ENCODE measurements at places on chromosomes 12 and 14.
A peak's percentile ranks its signal among the peaks of the same experiment; 100 is the strongest.

GRCh38 chr14:101582294-101582693 is 21.0 kb downstream of the DIO3 start:
- DNase-seq: no peak

DNA sequence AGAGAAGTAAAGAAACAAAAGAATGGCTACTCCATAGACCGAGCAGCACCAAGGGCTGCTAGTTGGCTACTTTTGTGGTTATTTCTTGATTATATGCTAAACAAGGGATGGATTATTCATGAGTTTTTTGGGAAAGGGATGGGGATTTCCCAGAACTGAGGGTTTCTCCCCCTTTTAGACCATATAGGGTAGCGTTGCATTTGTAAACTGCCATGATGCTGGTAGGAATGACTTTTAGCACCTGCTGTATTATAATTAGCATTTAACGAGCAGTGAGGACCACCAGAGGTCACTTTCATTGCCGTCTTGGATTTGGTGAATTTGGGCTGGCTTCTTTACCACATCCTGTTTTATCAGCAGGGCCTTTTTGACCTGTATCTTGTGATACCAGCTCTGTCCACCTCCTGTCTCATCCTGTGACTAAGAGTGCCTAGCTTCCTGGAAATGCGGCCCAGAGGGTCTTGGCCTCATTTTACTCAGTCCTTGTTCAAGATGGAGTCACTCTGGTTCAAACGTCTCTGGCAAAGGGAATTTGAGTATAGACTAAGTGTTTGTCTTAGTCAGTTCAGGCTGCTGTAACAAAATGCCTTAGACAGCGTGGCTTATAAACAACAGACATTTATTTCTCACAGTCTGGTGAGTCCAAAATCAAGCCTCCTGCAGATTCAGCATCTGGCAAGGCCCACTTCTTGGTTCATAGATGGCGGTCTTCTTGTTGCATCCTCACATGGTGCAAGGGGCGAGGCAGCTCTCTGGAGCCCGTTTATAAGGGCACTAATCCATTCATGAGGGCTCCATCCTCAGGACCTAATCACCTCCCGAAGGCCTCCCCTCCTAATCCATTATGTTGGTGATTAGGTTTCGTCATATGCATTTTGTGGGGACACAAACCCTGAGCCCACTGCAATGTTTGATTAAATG is 348.3 kb upstream of the SFSWAP start:
- no peak for DNase-seq

DNA sequence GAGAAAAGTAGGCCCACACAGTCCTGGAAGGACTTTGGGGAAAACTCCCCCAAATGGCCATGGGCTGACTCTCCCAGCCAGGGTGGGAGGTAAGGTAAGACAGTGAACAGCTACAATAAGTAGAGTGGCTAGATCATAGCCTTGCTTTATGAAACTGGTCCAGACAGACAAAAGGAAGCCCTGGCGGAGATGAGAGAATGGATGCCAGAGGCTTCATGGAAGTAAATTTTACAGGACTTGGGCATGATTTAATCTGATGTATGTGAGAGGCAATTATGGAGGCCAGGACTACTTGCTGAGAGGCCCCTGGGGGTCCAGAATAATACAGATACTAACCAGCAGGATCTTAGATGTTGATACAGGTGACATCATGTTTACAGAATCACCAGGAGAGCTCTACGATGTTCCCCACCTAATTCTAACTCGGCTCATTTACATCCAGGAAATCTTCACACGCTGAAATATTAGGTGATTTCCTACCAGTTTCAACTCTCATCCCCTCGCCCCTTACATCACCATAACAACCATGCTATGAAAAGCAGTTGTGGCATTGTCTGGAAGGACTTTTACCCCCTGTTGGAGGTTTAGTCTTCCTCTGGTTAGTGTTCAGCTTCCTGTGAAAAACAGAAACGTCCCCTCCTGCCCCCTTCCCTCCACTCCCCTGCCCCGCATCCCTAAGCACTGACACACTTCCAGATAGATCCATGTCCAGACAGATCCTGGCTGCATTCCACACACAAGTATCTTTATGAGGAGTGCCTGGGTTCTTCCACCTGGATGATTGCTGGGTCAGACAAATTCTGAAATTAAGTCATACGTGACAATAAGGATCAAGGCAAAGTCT is 39.5 kb upstream of the NT5DC3 start:
- DNase-seq: no peak

- DNase-seq: no peak
Observed at GRCh38 chr12:4984971-4985370, 58.7 kb upstream of the KCNA5 start.

DNA sequence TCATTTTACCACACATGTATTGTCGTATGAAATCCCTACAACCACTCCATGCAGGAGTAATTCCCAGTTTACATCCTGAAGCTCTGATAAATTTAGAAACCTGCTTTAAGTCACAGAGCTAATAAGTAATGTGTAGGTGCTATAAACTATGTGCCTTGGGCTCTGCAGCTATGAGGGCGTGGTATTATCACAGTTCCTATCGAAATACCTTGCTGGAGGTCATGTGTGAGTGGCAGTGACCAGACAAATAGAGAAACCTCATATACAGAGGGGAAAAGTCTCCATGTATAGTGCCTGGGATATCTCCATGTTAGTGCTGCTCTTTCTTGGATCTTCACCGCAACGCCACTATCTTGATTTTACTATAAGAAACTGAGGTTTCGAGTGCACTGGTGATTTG is 883 bp upstream of the TBC1D15 start:
- DNase-seq: no peak

- no peak for DNase-seq
Observed at GRCh38 chr14:89908712-89909450, 45.6 kb downstream of the EFCAB11 start.

DNA sequence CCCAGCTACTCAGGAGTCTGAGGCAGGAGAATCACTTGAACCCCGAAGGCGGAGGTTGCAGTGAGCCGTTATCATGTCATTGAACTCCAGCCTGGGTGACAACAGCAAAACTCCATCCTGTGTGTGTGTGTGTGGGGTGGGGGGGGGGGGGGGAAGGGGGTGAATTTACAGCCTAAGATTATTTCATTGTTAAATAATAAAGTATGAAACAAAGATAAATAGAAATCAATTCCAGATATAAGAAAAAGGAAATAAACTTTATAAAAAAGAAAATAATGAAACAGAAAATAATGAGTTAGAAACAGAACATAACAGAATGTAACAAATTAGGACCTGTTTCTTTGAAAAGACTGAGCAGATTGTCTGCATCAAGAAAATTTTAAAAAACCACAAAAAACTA is 83.5 kb downstream of the INSM2 start:
- no peak for DNase-seq

DNA sequence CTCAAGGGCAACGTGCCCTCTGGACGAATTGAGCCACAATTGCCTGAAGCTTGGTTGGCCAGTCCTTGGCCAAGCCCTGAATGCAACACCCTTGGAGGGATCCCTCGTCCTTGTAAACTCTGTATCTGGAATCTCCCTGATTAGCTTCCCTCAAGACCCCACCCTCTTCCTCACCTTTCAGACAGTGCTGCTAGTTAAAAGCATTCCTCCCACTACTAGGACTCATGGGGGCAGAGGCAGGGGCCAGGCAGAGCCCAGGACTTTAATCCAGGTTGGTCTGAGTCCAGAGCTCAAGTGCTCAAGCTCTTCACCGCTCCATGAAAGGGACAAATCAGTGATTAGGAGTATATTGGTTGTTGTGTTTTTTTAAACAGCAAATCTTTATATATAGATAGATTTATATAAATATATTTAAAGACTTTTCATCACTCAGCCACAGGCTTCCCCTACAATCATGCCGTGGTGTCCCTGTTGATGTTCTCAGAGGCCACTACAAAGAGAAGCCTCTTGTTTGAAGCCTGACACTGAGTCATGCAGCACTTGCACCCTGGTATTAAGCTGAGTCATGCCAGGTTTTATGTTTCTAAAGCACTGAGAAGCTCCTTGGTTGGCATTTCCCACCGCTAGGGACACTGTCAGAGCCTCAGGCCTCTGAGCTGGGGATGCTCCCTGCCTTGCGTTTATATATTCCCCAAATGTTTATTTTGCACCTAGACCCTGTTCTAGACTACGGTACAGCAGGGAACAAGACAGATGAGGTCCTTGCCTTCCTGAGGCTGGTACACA is 53.8 kb upstream of the GSC start:
- DNase-seq: peak; percentile 20

DNA sequence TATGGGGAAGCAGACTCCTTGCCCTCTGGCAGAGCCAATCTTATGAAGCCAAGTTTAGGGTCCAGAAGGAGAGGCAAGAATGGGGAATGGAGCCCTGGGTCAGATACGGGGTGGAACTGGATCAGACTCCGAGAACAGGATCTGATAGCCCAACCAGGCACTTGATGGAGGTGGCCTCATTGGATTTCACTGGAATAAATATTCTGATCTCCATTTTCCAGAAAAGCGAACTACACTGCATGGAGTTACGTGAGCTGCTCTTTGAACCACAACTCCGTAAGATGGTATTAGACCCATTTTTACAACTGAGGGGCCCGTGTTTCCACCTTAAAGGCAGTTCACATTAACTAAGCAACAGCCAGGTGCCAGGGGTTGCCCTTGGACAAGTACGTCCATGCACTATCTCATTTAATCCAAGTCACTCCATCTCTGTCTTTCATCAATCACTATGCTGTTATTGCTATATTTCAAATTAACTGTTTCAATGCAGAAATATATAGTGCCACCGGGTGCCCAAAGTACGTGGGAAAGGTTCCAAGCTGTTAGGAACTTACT is 155.2 kb downstream of the BCL11B start:
- DNase-seq: no peak

DNA sequence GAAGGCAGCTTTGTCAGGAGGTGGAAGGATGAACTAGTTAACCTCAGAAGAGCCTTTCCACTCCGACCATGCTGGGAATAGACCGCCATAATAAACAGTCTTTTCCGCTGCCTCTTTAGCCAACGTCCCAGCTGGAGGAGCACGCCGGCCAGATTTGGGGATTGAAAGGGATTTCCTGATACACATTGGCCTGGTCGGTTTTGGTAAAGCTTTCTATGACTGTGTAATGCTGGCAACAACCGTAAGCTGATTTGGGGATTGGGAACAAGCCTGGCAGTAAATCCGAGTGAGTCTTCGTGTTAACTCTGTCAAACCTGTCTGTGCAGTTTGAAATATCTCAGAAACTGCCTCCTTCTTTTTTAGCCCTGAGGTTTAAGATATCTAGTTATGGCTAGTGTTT is 87.0 kb downstream of the DAD1 start:
- DNase-seq: no peak

DNA sequence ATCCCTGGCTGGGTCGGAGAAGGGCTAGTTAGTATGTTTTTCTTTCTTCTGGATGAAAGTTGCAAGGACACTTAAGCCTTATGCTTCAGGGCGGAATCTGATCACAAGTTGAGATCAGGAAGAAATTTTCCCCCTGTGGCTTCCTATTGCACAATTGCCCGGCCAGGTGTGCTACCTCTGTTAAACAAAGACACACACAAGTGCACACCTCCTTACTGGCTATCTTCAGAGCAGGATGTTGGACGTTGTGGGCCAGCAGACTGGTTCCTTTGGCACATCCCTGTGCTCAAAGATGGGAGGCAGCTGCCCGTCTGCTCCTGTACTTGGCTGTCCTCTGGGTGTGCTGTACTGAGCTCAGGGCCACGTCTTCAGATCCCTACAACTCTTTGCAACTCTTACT is 19.1 kb downstream of the ETV6 start:
- no peak for DNase-seq

DNA sequence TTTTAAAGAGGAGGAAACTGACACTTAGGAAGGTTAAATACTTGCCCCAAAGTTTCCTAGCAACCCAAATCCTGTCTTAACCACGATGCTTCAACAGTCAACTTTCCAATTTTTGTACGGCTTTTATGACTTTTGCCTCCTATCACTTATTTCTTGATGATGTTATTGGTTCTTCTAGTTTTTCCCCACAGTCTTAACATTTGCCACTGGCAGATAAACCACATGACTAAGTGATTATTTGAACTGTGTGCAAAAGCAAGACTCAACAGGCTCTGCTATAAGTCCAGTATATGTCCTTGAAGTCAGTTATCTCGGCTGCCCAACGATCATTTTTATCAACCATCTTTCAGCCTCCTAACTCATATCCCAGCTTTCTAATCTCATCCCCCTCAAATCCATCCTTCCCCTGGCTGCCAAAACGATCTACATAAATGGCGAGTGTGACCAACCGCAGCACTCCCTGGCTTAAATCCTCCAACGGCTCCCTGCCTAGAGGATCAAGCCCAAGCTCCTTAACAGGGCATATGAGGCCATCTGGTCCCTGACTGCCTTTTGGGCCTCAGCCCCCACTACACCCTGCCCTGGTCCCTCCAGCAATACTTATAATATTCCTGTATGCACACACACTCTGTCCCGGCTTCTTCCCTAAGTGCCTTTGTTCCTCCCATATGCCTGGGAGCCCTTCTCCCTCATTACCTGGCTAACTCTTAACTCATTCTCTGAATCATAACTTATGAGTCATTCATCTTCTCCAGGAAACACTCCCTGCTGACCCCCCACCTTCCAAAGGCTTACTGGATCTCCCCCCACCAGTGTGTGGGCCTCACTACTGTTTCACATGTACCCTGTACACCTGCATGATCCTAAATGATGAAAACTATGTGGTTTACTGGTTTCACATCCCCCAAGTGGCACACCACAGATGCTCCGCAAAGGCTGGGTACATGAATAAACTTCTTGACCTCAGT is 8.8 kb downstream of the VPS37B start:
- DNase-seq: peak; percentile 78

DNA sequence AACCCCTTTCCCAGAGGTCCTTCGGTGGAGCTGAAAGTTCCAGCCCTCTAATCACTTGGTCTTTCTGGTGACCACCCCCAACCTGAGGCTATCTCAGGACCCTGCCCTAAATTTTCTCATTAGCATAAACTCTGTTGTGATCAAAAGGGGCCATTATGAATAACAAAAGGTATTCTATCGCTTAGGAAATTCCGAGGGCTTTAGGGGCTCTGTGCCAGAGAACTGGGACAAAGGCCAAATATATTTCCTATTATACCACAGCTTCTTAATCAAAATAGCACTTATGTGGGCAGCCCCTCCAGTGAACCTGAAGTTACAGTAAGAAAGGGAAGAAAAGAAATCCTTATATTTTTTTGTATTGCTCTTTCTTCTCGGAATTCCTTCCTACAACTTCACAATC is 125.3 kb upstream of the NPAS3 start:
- DNase-seq: no peak

GRCh38 chr12:119176267-119177055 is 2.3 kb upstream of the HSPB8 start:
- DNase-seq: no peak

- no peak for DNase-seq
Observed at GRCh38 chr14:61477712-61478462, 156.5 kb downstream of the PRKCH start.

DNA sequence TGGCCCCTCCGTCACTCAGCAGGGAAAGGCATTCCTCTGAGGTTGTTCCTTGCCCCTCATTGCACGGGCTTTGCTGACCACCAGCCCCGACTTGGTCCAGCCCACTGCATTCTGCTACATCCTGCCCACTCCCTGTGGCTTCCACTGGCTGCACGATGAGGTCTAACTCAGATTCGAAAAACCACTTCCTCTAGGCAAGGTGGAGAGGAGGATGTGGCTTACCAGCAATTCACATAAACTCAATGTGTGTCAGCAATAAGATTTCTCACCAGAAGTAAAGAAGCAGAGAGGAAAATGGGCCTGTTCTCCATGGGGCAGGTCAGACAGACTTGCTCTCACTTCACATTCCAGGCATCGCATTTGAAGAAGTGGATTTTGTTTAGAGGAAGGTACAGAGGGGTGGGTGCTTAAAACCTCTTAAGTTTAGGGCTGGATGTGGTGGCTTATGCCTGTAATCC is 14.7 kb downstream of the GPR68 start:
- DNase-seq: no peak
